ENCODE measurements at places on chromosomes 6 and 20. TPM values are rescaled to one million over a fixed set of nuclear protein-coding genes. Genes with fewer than 3 reads are reported as not detected.

Gene ECT2L
- total RNA-seq = not detected

Gene PHF20
- total RNA-seq = 37.3 TPM

Gene DACT2
- total RNA-seq = 1.5 TPM

Gene SMPDL3A
- total RNA-seq = 44.7 TPM

Gene ERMARD
- 41.5 TPM for total RNA-seq

Gene IL17F
- not detected for total RNA-seq

Gene PTPRT
- not detected for total RNA-seq

Gene ETV7
- total RNA-seq = 2.2 TPM

Gene SUPT3H
- 4.2 TPM for total RNA-seq

Gene TFAP2A
- total RNA-seq = 19.4 TPM

Gene ZNF831
- total RNA-seq = 2.2 TPM

Gene RRAGD
- total RNA-seq = 6.4 TPM

Gene POU3F2
- total RNA-seq = not detected

Gene FKBP1C
- not detected for total RNA-seq

Gene CRISP2
- total RNA-seq = not detected

Gene RHAG
- total RNA-seq = 2.5 TPM

Gene APCDD1L
- total RNA-seq = 0.98 TPM

Gene MAP3K5
- total RNA-seq = 31.2 TPM

Gene COL10A1
- total RNA-seq = not detected

Gene C6orf163
- total RNA-seq = 2.0 TPM

Gene SH3BGRL2
- 38.3 TPM for total RNA-seq

Gene BTNL2
- not detected for total RNA-seq

Gene BMP7
- 17.2 TPM for total RNA-seq

Gene GABRR1
- total RNA-seq = not detected

Gene TBCC
- total RNA-seq = 16.7 TPM

Gene SLC26A8
- not detected for total RNA-seq

Gene PGC
- 3.4 TPM for total RNA-seq

Gene GNAS
- total RNA-seq = 875 TPM

Gene SLC22A1
- 1.2 TPM for total RNA-seq

Gene CST5
- total RNA-seq = not detected

Gene GSTA3
- total RNA-seq = not detected

Gene JPH2
- 13.8 TPM for total RNA-seq

Gene CST4
- not detected for total RNA-seq

Gene SLC32A1
- total RNA-seq = not detected

Gene YIPF3
- total RNA-seq = 80.0 TPM

Gene CNKSR3
- total RNA-seq = 7.4 TPM

Gene PACRG
- total RNA-seq = not detected

Gene HFE
- total RNA-seq = 7.6 TPM

Gene SLC25A27
- 39.3 TPM for total RNA-seq

Gene CCN2
- total RNA-seq = 118 TPM

Gene LCA5
- 6.4 TPM for total RNA-seq

Gene TRIM40
- not detected for total RNA-seq

Gene PI16
- total RNA-seq = 88.6 TPM

Gene PXMP4
- total RNA-seq = 6.6 TPM
